ENCODE measurements at places on chromosomes 2 and 18. TPM values are rescaled to one million over a fixed set of nuclear protein-coding genes. Genes with fewer than 3 reads are reported as not detected.

PTGR3 gene
- 27.4 TPM for total RNA-seq

- H3K27ac ChIP-seq = peak overlapping the region; percentile 44
These were observed 3.2 kb upstream of the RNF149 start for GRCh38 chr2:101311696-101312017.

SCN1A gene
- not detected for total RNA-seq

CABYR gene
- 0.94 TPM for total RNA-seq

ASXL3 gene
- total RNA-seq = not detected

VWA3B gene
- not detected for total RNA-seq

FAHD2B gene
- 10.1 TPM for total RNA-seq

SIX3 gene
- not detected for total RNA-seq

USP34 gene
- 184 TPM for total RNA-seq

DNA sequence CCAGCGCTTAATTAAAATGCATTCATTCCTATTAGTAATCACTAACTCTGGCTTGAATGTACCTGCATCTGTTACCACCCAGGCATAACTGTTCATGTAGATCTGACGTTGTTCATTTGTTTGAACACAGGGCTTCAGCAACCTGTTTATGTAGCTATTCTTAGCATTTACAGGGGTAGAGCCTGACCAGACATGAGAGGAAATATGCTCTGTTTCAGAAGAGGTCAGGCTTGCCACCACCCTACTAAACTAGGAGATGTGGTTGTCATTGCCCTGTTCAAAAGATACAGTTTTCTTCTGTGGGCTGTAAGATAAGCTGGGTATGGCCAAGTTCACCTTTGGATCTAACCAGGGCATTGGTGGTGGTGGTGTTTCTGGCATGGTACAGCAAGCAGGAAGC is 8.8 kb downstream of the MGAT5 start:
- no peak for DNase-seq
- no peaks in the 10 kb centered on the region for H3K36me3 ChIP-seq
- peaks cover 42% of the 10 kb centered on the region for H3K4me1 ChIP-seq
- no peak overlapping the region for H3K4me3 ChIP-seq

- no peak overlapping the region for H3K4me3 ChIP-seq
- H3K27ac ChIP-seq = no peak overlapping the region
- H3K27me3 ChIP-seq = no peaks in the 10 kb centered on the region
- no peaks in the 10 kb centered on the region for H3K36me3 ChIP-seq
These were observed 63.1 kb downstream of the ASXL3 start for GRCh38 chr18:33641141-33641540.

- H3K36me3 ChIP-seq = no peaks in the 10 kb centered on the region
- H3K4me1 ChIP-seq = peaks cover 35% of the 10 kb centered on the region
- DNase-seq = no peak
- H3K27me3 ChIP-seq = no peaks in the 10 kb centered on the region
These were observed 34.6 kb upstream of the B3GNT7 start for GRCh38 chr2:231360881-231361371.

- no peaks in the 10 kb centered on the region for H3K27me3 ChIP-seq
- no peak for DNase-seq
- peaks cover 3% of the 10 kb centered on the region for H3K4me1 ChIP-seq
- no peak overlapping the region for H3K27ac ChIP-seq
These were observed 34.4 kb upstream of the DARS1 start for GRCh38 chr2:136019825-136020224.

GRCh38 chr2:218883491-218884490 is 3.1 kb downstream of the WNT10A start:
- H3K4me1 ChIP-seq = peaks cover 33% of the 10 kb centered on the region
- H3K27me3 ChIP-seq = peaks cover 48% of the 10 kb centered on the region
- H3K36me3 ChIP-seq = no peaks in the 10 kb centered on the region
- no peak overlapping the region for H3K4me3 ChIP-seq
- no peak overlapping the region for H3K27ac ChIP-seq
- peak; percentile 73 for DNase-seq

DNA sequence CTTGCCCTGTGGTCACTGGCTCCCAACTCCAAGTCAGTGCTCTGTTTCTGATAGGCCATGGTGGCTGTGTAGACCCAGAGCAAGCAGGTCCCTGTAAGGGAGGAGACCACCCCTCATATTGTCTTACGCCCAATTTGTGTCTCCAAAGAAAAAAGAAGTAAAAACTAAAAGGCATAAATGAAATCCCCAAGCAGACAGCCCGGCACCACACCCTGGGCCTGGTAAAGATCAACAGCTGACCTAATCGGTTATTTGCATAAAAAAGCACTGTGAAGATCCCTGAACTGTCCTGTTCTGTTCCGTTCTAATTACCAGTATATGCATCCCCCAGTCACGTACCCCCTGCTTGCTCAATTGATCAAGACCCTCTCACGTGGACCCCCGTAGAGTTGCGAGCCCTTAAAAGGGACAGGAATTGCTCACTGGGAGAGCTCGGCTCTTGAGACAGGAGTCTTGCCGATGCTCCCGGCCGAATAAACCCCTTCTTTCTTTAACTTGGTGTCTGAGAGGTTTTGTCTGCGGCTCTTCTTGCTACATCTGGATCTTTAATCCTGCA is 364.1 kb upstream of the HS6ST1 start:
- H3K4me3 ChIP-seq = no peak overlapping the region
- no peaks in the 10 kb centered on the region for H3K36me3 ChIP-seq
- no peak for DNase-seq
- peaks cover 13% of the 10 kb centered on the region for H3K4me1 ChIP-seq

DNA sequence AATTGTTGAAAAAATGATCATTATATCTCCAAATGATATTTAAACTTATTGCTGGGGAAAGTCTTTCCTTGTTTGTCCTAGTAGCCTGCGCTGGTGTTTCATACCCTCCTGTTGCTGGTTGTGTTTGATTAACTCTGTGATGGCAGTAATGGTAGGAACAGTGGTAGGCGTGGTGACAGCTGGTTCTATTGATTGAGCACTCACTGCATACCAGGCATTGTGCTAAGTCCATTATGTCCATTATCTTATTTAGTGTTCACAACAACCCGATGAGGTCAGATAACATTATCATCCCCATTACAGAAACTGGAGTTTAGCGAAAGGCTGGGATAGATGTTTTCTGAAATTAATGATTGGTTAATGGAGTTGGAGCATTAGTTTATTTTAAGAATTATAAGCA is 77.8 kb upstream of the STON1 start:
- no peaks in the 10 kb centered on the region for H3K27me3 ChIP-seq
- peaks cover 53% of the 10 kb centered on the region for H3K36me3 ChIP-seq
- no peak overlapping the region for H3K27ac ChIP-seq
- H3K4me1 ChIP-seq = no peaks in the 10 kb centered on the region

SULT1C4 gene
- not detected for total RNA-seq

GRCh38 chr18:21099442-21099841 is 12.2 kb downstream of the ROCK1 start:
- no peak overlapping the region for H3K27ac ChIP-seq
- DNase-seq = no peak
- no peak overlapping the region for H3K4me3 ChIP-seq
- peaks cover 16% of the 10 kb centered on the region for H3K4me1 ChIP-seq
- no peaks in the 10 kb centered on the region for H3K36me3 ChIP-seq

GRCh38 chr2:72457801-72458516 is 310.3 kb upstream of the CYP26B1 start:
- no peak overlapping the region for H3K4me3 ChIP-seq
- DNase-seq = no peak
- H3K4me1 ChIP-seq = no peaks in the 10 kb centered on the region
- no peaks in the 10 kb centered on the region for H3K27me3 ChIP-seq

GRCh38 chr18:47677952-47678351 is 252.5 kb downstream of the SMAD2 start:
- H3K27ac ChIP-seq = no peak overlapping the region
- H3K4me1 ChIP-seq = no peaks in the 10 kb centered on the region
- no peaks in the 10 kb centered on the region for H3K27me3 ChIP-seq
- DNase-seq = no peak
- H3K36me3 ChIP-seq = no peaks in the 10 kb centered on the region

SERPINB3 gene
- total RNA-seq = not detected

ADD2 gene
- total RNA-seq = 1.4 TPM

TLX2 gene
- total RNA-seq = not detected

DNA sequence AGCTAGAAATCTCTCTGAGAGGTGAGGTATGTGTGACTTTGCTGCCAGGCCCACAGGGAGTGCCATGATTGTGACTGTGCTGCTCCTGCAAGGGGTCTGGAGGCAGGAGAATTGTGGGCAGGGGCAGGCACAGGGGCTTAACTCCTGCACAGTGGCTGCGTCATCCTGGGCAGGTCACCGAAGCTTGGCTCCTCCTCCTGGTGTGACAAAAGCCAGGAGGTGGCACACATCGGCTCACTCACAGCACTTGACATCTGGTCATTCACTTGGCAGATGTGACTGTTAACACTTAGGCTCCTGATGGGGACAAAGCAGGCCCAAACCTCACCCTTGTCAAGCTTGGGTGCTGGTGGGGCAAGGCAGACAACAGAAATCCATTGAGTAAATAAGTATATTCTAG is 36.4 kb upstream of the GLI2 start:
- no peak overlapping the region for H3K27ac ChIP-seq
- peaks cover 7% of the 10 kb centered on the region for H3K27me3 ChIP-seq
- H3K36me3 ChIP-seq = no peaks in the 10 kb centered on the region
- H3K4me1 ChIP-seq = no peaks in the 10 kb centered on the region
- DNase-seq = no peak

GRCh38 chr2:205892251-205892655 is 193.7 kb downstream of the INO80D start:
- H3K4me3 ChIP-seq = no peak overlapping the region
- DNase-seq = no peak
- no peak overlapping the region for H3K27ac ChIP-seq
- H3K27me3 ChIP-seq = peaks cover 10% of the 10 kb centered on the region
- H3K36me3 ChIP-seq = no peaks in the 10 kb centered on the region

- no peak for DNase-seq
- H3K4me1 ChIP-seq = peaks cover 7% of the 10 kb centered on the region
- H3K36me3 ChIP-seq = no peaks in the 10 kb centered on the region
- H3K4me3 ChIP-seq = no peak overlapping the region
- H3K27ac ChIP-seq = no peak overlapping the region
These were observed 91.8 kb downstream of the TFCP2L1 start for GRCh38 chr2:121193185-121193584.

DNA sequence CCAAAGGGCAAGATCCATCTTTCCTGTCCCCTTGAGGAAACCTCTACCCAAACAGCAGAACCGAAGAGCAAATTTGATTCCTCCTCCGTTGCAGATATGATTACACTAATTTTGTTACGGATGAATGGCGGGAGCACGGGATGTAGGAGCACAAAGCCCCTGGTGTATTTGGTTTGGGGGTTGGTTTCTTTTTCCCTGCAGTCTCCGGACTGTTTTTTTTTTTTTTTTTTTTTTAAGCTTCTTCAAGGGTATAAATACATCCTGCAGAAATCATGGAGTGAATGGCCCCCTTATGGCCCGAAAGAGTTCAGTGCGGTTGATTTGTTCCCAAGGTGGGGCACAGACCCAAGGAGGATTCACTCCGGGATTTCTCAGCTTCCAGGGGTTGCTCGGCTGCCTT is 135.3 kb upstream of the SH3BP4 start:
- DNase-seq = no peak
- H3K27ac ChIP-seq = no peak overlapping the region
- H3K36me3 ChIP-seq = no peaks in the 10 kb centered on the region
- no peak overlapping the region for H3K4me3 ChIP-seq

PLGLB2 gene
- total RNA-seq = 4.1 TPM

GRCh38 chr2:175955136-175955535 is 46.9 kb downstream of the LNPK start:
- H3K27me3 ChIP-seq = no peaks in the 10 kb centered on the region
- H3K4me3 ChIP-seq = no peak overlapping the region
- DNase-seq = no peak

ZCCHC2 gene
- total RNA-seq = 81.2 TPM

DNA sequence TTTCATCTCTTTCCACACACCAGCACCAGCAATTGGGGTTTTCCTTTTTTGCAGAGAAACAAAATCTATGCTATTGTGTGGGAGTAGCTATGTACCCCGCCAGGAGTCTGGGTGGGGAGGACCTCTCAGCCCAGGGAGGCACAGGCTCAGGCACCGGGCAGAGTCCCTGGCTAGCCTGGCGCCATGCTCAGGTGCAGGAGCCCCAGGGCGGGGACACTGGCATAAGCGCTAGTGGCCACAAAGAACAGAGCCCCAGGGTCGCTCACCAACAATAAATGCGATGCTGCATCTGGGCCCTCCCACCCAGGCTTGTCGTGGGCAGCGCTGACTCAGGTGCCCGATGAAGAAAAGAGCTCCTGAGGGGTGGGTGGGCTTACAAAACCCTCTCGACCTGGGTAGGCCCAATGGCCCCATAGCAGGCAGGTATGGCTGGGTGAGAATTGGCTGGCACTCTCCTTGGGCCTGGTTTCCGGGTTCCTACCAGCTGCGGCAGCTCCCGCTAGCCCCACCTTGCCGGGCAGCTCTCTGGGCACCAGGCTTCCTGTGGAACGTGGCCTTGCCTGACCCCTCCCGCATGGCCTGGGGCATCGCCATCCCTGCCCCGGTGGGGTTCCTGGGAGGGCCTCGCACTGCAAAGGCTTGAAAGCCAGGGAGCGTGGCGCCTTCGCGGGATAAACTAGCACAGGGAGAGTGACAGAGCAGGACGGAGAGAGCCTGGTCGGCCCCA is 31.8 kb upstream of the COL6A3 start:
- no peaks in the 10 kb centered on the region for H3K4me1 ChIP-seq
- DNase-seq = no peak
- H3K27me3 ChIP-seq = no peaks in the 10 kb centered on the region
- no peaks in the 10 kb centered on the region for H3K36me3 ChIP-seq
- H3K4me3 ChIP-seq = no peak overlapping the region

DNA sequence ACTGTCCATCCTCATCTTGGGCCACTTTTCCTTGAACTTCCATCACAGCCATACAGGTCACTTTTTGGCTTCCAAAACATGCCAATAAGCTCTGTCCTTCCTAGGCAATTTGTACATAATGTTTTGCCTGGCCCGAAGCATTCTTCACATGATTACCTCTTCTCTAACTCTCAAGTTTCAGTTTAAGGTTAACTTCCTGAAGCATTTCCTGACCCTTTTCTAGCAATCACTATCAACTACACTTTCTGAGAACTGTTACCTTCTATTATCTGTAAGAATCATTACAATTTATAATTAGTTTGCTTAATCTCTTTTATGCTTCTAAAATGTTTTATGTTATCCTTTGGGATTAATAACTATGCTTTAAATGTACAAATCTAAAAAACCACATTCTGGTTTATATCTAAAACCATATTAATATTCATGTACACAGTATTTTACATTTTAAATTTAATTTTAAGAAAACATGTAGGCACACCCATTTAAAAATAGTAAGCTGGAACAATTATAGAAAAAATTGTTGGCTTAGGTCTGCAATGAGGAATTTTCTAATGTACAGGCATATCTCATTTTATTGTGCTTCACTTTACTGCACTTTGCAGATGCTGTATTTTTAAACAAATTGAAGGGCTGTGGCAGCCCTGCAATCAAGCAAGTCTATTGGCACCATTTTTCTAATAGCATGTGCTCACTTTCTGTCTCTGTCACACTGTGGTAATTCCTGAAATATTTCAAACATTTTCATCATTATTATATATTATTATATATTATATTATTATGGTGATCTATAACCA is 76.4 kb downstream of the C2orf74 start:
- no peak overlapping the region for H3K27ac ChIP-seq
- peaks cover 6% of the 10 kb centered on the region for H3K4me1 ChIP-seq
- no peak for DNase-seq

Measured in natural killer cell (primary cell).